ENCODE measurements at places on chromosomes 7 and 10.

- no peak for DNase-seq
Measured at GRCh38 chr7:157784041-157784835, 447.4 kb downstream of the DNAJB6 start.

GRCh38 chr7:12013983-12014382, 182.0 kb upstream of the THSD7A start:
- no peak for DNase-seq

GRCh38 chr10:21497177-21497807, 28.2 kb downstream of the SKIDA1 start:
- DNase-seq = peak; percentile 34

DNA sequence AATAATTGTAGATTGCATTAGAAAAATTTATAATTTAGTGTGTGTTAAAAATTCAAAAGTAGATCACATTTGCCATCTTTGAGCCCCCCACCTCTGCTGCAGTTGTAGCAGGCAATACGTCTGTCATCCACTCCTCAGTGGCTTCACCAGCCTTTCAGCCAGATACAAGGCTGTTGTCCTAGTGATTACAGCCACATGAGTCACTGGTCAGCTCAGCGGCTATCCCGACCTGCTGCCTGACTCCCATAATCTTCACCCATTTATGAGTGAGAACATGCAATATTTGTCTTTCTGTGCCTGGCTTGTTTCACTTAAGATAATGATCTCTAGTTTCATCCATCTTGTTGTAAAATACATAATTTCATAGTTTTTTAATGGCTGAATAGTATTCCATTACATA, 9.2 kb downstream of the OR2A5 start:
- DNase-seq = no peak

- DNase-seq = no peak
Measured at GRCh38 chr10:16995867-16996529, 133.6 kb downstream of the CUBN start.

- DNase-seq = no peak
Measured at GRCh38 chr7:80027611-80028173, 106.9 kb upstream of the GNAI1 start.

DNA sequence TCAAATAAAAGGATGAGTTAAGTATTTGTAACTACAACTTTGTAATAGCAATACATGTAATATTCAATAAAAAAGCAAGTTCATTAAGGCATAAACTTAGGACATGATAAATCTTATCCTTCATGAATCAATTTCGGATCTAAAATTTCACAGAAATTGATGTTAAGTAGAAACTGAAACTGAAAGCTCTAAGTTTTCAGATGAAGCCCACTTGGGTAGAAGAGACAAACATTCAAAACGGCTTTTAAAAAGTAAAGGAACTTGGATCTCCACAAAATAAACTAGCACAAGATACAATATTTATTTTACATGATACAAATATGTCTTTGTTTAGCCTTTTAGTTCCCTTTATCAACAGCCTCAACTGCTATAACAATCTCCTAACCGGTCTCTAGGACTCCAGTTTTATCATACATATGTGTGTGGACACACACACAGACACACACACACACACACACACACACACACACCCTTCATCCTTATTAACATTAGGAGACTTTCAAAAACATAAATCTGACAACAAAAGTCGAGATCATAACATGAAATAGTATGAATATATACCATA, 83.7 kb downstream of the USP6NL start:
- no peak for DNase-seq

Measured in stimulated activated CD4-positive, alpha-beta T cell treated with anti-CD3 and anti-CD28 coated beads, Interleukin-2, amount 100 ng/mL, for 48 hours (primary cell).